ENCODE measurements at places on chromosomes 12 and 14.
A peak's percentile ranks its signal among the peaks of the same experiment; 100 is the strongest.

DNA sequence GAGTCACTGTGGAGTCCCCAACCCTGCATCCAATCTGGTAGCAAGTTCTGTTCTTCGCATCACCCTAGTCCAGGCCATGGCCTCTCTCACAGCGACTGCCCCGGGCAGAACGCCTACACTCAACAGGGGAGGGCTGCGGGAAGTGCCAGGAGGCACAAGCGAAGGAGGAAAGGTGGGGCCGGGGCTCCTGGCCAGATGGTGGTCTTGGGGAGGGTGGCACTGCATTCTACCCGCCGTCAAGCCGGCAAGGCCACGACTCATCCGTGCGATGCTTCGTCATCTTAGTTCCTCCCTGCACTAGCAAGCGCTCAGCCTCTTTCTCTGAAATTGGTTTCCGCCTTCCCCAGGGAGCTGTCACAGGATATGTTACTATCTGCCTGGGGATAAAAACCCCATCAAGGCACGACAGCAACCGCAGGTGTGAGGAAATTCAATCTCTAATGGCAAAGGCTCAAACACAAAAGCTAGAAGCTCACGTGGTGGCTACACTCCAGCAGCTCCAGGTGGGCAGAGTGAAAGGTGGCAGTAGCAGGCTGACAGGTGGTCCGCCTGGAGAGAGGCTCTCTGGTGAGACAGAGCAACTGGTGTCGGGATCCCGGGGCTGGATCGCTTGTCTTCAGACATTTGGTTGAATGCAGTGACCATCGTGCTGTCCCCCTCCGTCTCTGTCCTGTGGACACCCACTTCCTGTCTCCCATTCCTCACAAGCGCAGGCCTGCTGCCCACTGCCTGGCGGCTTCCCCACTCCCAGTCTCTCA lies 34.1 kb downstream of the ACADS start:
- DNase-seq: no peak

- no peak for DNase-seq
Measured at GRCh38 chr12:65811968-65812700, 12.1 kb upstream of the HMGA2 start.

- DNase-seq: no peak
Measured at GRCh38 chr12:92905811-92906554, 23.1 kb downstream of the EEA1 start.

GRCh38 chr12:106039242-106039641 lies 99.5 kb downstream of the NUAK1 start:
- DNase-seq: no peak

DNA sequence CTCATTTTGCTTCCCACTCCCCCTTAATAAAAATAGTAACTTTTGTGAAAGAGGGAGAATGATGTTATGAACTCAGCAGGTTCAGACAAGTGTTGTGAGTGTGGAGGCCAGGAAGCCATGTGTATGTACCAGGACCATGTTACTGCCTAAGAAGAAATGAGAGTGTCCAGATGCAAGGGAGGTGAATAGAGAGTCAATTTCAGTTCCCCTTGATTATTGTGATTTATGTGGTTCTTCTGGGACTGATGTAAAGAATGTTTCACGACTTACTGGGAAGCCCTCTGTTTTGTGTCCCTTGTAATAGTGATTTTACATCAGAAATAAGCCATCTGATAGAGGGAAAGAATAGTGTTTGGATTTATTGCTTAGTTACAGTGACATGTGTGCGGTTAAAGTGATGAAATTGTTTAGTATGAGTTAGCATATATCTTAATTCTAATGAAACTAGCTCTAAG lies 32.5 kb downstream of the FBXO34 start:
- peak; percentile 19 for DNase-seq

DNA sequence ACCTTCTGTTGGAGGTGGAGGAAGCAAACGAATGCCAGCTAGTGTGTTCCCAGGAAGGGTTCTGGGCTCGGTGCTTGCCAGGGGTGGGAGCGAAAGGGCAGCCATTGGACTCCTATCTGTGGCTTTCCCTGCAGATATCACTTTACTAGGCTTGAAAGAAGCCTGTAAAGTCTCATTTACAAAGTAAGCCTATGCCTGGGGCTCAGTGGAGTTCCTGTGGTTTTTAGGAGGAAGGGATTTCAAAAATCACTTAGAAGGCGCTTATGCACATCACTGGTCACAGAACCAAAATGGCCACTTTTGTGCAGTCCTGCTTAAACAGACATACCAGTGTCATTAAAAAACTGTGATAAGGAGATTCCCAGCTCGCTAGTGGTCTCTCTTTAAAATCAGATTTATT lies 22.7 kb downstream of the CLMN start:
- no peak for DNase-seq

DNA sequence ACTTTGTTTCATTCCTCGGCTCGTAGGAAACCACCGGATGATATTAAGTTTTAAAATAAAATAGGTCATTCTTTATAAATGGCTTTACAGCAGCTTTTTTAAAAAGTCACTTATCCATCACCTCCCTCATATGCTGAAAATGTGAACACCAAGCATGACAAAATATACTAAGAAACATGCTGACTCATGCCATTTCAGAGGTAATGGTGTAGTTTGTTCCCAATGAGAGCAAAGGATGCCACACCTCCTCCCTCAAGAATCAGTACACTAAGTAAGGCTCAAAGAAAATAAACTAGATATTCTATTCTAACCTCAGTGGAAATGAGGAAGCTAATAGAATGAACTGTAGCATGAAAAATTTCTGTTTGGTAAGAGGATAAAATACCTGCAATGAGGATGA lies 5.5 kb upstream of the DIO2 start:
- DNase-seq: no peak

GRCh38 chr12:64265839-64266238 lies 43.7 kb upstream of the KICS2 start:
- no peak for DNase-seq

- DNase-seq: no peak
Measured at GRCh38 chr14:101365329-101366158, 195.8 kb upstream of the DIO3 start.

- no peak for DNase-seq
Measured at GRCh38 chr14:24408764-24409163, 10.0 kb downstream of the NYNRIN start.

GRCh38 chr14:30607156-30607780 lies 14.9 kb upstream of the SCFD1 start:
- DNase-seq: no peak

DNA sequence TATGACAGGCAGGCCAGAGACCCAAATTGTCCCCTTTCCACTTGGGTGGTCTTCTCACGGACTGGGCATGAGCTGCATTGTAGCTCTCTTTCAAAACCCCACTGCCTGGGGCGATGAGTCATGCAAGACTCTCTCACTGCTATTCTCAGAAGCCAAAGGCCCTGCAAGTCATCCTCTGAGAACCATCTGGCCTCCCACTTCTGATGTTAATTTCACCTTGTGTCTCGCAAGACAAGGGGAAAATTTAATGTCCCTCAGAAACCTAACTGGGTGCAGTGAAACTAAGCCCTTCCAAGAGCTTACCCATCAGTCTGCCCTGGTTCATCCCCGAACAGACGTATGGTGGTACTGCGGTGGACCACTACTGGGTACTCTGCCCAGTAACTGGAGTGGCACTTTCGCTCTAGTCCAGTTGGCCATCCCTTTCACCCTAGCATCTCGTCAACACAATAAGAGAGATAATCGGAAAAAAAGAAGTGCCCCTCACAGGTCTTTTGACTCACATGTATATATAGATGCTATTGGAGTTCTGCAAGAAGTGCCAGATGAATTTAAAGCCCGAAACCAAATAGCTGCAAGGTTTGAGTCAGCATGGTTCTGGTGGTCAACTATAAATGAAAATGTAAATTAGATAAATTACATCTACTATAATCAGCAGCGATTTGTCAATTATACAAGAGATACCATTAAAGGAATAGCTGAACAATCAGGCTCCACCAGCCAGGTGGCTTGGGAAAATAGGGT lies 31.3 kb upstream of the LALBA start:
- DNase-seq: no peak

DNA sequence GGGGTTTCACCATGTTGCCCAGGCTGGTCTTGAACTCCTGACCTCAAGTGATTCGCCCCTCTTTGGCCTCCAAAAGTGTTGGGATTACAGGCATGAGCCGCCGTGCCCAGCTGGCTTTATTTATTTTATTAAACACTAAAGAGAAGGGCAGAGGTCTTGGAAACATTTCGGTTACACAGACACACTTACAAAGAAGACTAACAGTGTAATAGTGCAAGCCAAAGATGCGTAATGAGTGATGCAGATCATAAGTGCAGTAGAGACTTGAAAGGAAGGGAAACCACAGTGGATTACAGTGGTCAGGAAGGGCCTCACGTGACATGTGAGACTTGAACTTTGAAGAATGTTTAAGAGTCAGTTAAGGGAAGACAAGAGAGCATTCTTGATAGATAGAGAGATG lies 33.9 kb upstream of the CDK17 start:
- peak; percentile 65 for DNase-seq

- DNase-seq: no peak
Measured at GRCh38 chr12:32270818-32271710, 128.3 kb upstream of the FGD4 start.

DNA sequence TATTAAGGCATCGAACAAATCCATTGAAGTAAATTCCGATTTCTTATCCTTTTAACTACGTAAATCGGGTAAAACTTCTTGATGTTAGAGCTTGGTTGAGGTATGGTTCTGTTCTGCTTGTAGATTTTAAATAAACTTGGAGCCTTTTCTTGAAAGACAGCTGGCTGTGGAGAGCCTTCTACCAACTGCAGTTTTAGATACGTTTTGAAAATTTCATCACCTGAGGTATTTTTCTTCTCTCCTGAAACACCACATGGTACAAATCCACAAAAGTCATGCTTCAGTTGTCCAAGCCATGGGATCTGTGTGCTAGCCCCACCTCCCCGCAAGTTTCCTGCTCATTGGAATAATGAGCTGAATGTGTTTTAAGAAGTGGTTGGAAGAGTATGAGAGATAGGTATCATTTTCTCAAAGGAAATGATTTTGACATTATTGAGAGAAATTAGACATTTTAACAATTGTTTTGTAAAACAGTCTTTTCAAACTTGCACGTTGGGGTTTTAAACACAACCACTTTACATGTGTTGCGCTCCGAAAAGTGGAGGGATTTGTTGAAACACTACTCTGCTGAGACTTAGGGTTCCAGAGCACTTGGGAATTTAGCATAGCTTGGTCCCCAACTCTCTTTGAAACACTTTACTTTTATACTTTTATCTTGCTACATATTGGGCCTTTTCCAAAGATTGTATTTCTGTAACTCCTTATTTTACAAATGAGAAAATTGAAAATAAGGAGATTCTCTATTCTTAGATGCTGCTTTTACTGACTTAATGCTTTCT lies 1.4 kb downstream of the PPM1A start:
- DNase-seq: no peak

DNA sequence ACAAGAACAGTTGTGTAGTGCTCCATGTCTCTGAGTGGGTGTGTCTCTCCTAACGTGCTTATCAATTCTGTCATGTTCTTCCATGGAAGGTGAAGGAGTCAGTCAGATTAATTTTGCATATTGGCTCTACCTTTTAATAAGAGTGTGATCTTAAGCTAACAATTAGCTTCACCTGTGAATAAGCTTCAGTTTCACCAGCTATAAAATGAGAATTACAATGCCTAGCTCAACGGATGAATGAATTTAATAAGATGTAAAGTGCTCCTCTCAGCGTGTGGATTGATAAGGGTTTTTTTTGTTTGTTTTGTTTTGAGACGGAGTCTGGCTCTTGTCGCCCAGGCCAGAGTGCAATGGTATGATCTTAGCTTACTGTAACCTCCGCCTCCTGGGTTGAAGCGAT lies 32.7 kb downstream of the CCDC175 start:
- DNase-seq: peak; percentile 38

GRCh38 chr12:115085594-115085993 lies 401.6 kb upstream of the TBX3 start:
- no peak for DNase-seq

- DNase-seq: no peak
Measured at GRCh38 chr12:129520739-129521138, 383.1 kb downstream of the TMEM132D start.

DNA sequence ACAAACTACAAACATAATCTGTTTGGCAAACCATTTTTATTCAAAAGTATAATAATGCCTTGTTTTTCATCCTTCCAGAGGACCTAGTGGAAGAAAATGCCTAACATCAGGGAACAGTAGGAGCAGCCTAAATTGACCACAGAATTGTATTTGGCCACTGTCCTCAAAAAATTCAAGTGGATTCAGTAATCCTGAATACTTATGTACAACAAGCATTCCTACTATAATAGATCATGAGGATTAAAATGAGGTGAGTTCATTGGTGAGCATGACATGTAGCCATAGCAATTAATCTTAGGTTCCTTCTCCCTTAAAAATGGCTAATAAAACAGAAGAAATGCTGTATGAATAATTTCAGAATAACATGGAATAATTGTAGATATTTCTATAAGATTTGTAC lies 209.3 kb downstream of the DAD1 start:
- DNase-seq: no peak

DNA sequence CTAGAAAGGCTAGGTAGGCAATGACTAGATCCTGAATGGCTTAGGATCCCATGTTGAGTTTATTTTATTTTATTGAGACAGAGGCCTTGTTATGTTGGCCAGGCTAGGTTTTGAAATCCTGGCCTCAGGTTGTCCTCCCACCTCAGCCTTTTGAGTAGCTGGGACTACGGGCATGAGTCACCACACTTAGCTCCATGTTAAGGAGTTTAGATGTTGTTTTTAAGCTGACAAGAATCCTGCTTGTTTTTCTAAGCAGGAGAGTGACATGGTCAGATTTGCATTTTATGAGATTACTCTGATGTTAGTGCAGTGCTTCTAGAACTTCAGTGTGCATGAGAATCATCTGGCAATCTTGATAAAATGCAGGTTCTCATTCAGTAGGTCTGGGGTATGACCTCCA lies 14.5 kb downstream of the CCDC198 start:
- no peak for DNase-seq

- DNase-seq: no peak
Measured at GRCh38 chr12:58364389-58365086, 423.2 kb downstream of the ATP23 start.

GRCh38 chr12:108696111-108696995 lies 35.0 kb downstream of the CORO1C start:
- peak; percentile 94 for DNase-seq

DNA sequence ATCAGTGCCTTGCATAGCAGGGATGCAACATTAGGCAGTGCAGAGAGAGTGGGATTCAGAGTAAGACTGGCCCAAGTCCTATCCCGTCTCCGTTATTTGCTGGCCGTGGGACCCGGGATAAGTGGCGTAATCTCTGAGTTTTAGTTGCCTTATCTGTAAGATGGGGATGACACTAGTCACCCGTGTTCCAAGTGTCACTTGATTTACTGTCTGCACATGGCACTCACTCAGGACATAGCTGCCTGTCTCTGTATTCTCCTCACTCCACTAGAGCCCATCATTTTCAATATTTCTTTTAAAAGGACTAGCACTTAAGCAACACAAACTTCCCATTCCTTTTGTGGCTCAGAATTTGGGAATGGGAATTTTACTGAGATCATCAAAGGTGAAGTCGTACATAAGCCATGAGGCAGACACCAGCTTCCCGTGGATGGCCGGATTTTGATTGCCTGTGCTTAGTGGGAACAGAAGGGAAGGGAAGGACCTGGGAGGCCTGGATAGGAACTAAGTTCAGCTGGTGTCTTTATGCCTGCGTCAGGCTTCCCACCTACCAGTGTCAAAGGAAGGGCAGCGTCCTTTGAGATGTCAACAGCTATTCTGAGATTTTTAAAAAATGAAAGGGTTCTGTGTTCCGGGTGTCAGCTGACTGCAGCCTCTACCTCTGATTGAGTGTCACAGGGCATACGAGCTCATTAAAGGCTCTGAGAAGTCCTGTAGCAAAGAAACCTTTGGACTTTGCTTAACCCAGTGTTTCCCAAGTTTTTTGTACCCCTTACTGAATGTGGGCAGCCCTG lies 361.4 kb downstream of the CACNA1C start:
- DNase-seq: no peak

GRCh38 chr14:104555430-104556255 lies 23.9 kb upstream of the C14orf180 start:
- no peak for DNase-seq

Data from hematopoietic multipotent progenitor cell treated with erythropoietin and hydrocortisone succinate and interleukin-3 and kit ligand, for 6 days (in vitro differentiated cells).